GM12865 (cell line): ENCODE measurements at places on chromosomes 2 and 18.

DNA sequence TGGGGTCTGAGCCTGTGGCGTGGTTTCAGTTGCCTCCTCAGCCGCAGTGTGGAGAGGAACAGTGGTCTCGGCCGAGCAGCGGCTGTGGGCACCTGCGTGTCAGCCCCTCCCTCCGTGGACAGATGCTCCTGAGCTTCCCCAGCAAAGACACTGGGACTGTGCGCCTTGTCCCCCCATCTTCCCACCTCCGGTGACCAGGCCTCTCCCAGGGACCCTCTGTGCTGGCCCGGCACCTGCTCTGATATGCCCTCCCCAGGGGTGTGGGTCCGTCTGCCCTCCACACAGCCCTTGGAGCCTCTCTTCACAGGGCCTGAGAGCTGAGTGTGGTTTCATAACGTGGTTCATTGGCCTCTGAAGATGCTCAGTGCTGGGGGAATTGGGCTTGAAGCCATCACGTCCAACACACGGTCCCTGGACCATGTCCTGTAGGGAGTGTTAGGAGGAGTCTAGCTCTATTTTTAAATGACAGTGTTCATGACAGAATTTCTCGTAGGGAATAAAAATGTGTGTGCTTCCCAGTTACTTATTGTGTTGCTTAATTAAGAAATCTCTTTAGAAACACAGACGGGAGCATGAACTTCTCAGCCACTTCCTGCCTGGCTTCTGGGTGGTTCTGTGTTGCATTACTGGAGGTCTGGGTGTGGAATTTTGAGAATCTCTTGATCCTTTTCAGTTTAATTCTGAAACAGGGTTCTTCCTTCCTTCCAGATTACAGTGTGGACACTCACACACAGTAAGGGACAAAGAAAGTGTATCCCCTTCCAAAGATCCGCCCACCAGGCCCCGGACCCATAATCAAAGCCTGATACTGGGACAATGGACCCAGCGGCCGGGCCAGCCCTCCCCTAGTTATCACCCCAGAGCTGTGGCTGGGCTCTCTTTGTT lies 110.7 kb downstream of the NFATC1 start:
- DNase-seq = no peak

- peak; percentile 48 for DNase-seq
Measured at GRCh38 chr2:175414882-175415487, 233.5 kb upstream of the ATP5MC3 start.

- peak; percentile 18 for DNase-seq
Measured at GRCh38 chr2:45173513-45173912, 164.3 kb upstream of the SIX2 start.

DNA sequence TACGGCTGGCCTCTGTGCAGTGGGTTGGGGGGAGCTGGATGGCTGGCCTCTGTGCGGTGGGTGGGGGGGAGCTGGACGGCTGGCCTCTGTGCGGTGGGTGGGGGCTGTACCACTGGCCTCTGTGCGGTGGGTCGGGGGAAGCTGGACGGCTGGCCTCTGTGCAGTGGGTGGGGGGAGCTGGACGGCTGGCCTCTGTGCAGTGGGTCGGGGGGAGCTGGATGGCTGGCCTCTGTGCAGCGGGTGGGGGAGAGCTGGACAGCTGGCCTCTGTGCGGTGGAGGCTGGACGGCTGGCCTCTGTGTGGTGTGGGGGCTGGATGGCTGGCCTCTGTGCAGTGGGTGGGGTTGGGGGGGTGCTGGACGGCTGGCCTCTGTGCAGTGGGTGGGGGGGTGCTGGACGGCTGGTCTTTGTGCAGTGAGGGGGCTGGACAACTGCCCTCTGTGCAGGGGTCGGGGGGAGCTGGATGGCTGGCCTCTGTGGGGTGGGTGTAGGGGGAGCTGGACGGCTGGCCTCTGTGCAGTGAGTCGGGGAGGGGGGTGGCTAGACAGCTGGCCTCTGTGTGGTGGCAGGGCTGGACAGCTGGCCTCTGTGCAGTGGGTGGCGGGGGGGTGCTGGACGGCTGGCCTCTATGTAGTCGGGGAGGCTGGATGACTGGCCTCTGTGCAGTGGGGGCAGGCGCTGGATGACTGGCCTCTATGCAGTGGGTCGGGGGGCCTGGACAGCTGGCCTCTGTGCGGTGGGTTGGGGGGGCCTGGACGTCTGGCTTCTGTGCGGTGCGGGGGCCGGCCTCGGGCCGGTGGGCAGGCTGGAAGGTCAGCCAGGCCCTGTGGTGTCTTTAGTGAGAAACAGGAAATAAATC lies 31.9 kb downstream of the NFATC1 start:
- DNase-seq = no peak

DNA sequence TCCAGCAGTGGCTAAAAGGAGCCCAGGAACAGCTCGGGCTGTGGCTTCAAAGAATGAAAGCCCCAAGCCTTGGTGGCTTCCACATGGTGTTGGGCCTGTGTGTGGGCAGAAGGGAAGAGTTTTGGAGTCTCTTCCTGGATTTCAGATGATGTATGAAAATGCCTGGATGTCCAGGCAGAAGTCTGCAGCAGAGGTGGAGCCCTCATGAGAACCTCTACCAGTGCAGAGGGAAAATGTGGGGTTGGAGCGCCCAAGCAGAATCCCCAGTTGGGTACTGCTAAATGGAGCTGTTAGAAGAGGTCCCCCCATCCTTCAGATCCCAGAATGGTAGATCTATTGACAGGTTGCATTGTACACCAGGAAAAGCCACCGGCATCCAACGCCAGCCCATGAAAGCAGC lies 412.1 kb downstream of the TDRD15 start:
- no peak for DNase-seq

- DNase-seq = no peak
Measured at GRCh38 chr2:231696004-231696367, 12.3 kb upstream of the PTMA start.

DNA sequence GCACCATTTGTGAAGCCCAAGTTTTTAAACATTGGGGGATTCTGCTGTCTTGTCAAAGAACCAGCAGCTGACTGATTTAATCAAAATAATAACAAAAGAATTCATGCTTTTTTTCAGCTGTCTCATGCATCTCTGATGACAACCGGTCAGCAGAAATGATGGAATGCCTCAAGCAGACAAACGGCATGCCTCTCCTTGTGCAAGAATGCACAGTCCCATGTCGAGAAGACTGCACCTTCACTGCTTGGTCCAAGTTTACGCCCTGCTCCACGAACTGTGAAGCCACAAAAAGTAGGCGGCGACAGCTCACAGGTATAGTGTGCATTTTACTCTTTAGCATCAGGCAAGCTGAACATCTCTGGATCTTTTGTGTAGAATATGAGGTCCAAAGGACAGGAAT lies 558.8 kb upstream of the HNMT start:
- no peak for DNase-seq

- no peak for DNase-seq
Measured at GRCh38 chr2:85911814-85912692, 23.3 kb upstream of the ST3GAL5 start.

GRCh38 chr2:79370976-79371538 lies 141.8 kb upstream of the CTNNA2 start:
- DNase-seq = no peak

DNA sequence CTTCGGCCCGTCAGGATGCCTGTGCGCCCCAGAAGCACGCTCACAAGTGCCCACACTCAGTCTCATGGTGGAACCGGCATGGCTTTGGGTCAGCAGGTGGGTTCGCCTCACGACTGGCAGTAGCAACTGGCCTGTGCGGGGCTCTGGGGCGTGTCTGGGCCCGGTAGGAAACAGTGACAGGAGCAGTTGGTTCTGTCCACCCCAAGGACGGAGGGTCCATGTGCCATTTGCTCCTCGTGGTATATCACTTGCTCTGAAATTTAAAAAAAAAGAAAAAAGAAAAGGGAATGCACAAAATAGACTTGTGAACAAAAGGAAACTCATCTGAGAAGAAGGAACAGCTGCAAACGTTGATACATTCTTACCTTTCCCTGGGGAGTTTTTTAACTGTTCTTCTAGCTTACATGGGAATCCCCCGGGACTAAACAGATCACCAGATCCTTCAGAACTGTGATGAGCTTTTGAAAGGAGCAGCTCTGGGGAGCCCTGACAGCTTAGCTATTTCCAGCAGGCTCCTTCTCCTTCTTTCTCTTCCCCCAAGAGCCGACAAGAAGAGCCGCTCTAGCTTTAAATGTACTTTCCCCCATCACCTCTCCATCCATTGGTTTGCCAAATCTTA lies 42.8 kb downstream of the TRAPPC12 start:
- DNase-seq = peak; percentile 64

GRCh38 chr2:224973112-224974016 lies 68.9 kb downstream of the DOCK10 start:
- DNase-seq = peak; percentile 42

- DNase-seq = no peak
Measured at GRCh38 chr2:234917211-234917975, 34.4 kb upstream of the SH3BP4 start.

GRCh38 chr2:96143231-96143847 lies 1.9 kb downstream of the DUSP2 start:
- DNase-seq = no peak

GRCh38 chr18:43952398-43952797 lies 675.1 kb upstream of the SYT4 start:
- DNase-seq = no peak

DNA sequence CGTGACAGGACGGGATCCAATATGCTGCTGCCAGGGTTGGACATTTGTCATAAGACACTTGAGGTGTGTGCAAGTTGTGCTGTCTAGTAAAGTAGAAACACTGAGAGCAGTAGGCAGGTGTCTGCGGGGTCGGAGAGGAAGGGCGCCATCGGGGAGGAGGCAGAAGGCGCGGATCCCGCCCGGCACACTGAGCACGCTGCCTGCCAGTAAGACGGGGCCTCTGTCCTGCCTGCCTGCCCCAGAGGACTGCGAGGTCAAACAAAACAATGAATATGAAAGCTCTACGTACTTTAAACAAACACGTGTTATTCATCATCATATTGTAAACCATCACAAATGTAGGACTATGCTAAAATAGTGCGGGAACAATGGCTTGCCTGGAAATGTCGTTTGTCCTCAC lies 349.3 kb upstream of the SALL3 start:
- DNase-seq = no peak

- DNase-seq = no peak
Measured at GRCh38 chr2:101698844-101699754, 1.6 kb downstream of the MAP4K4 start.

- DNase-seq = no peak
Measured at GRCh38 chr18:79597176-79597830, 82.3 kb upstream of the CTDP1 start.

- DNase-seq = peak; percentile 57
Measured at GRCh38 chr2:213166109-213166508, 14.7 kb upstream of the IKZF2 start.

- DNase-seq = no peak
Measured at GRCh38 chr2:20536619-20537422, 89.9 kb downstream of the RHOB start.

DNA sequence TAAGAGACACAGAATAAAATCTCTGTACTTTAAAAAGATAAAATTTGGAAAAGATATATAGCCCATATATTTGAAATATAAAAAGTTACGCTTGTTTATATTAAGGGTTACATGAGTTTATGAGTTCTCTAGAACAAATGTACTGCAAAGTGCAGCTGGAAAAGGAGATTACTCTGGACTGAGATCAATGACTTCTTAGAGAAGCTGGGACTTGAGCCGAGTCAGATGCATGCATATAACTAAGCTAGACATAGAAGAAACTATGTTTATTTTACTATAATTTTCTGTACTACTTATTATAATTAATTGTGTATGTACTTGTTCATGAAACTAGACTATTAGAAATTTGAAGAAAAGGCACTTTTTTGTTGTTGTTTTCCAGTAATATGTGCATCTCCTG lies 170.3 kb upstream of the NXPH2 start:
- no peak for DNase-seq

GRCh38 chr2:48508461-48509124 lies 21.4 kb upstream of the STON1 start:
- no peak for DNase-seq

DNA sequence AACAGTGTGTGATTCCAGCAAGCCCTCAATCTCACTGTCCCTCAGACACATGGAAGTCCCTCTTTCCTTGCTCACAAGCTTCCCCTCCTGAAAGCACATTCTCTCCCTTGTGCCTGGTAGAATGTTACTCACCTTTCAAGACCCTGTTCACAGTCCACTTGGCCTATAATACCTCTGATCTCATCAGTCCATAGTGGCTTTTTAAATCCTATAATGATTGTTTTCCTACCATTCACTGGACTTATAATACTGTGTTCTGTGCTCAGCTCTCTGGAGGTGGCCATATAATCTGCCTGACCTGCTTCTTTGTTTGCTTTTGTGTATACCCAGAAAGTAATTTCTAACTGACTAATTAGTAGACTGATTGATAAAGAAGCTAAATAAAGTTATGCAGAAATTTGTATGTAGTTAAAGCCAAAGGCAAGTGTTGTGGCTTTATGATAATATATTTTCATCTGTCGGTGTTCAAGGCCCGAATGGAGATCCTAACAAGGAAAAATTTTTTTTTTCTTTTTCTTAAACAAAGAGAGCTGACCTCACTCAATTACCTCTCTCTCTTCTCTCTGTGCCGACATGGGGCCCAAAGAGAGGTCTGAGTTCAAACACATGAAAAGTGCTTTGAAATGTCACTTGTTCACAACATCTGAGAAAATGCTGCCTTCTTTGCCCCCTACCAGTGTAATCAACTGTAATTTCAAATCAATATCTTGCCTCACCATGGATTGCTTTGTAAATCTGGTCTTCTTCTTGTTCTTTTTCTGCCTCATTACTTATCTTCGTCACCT lies 1033.0 kb upstream of the PIK3C3 start:
- no peak for DNase-seq

GRCh38 chr2:230134496-230135129 lies 65.9 kb upstream of the SLC16A14 start:
- DNase-seq = peak; percentile 81

DNA sequence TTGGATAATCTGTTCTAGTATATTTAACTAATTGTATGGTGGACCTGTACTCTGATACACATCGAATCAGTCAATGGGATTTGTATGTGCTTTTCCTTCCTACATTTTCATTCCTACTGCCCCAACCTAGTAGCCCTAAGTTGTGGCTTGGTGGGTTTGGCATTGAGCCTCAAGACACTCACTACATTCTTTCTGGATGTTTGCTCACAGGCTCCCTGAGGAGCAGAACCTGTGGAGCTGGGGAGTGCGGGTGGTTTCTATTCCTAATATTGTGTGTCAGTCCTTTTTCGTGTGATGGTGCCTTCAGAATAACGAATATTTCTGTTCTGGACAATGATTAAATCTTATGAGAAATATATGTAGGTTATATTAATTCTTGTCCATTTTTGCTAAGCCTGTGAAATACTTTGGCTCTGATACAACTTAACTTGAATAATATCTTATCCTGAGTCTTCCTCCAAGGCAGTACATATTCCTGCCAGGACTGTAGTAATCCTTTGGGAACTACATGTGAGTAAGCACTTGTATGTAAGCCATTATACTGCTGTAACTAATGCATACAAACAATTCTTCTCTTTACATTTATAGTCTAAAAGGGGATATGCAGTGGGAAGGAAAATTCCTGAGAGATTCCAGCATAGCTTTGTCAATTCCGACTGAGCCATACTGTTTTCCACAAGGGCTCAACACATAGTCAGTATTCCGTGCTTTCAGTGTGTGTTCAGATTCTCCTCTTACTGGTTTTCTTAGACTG lies 150.6 kb downstream of the AGPS start:
- DNase-seq = no peak
